Mucosa of descending colon (tissue), 3 donors: ENCODE measurements at places on chromosomes 11 and 22. TPM values are rescaled to one million over a fixed set of nuclear protein-coding genes. Genes with fewer than 3 reads are reported as not detected.

- no peak for DNase-seq
These were observed 39.0 kb downstream of the WT1 start for GRCh38 chr11:32396331-32396730.

GRCh38 chr11:9250139-9250582, 15.0 kb downstream of the DENND5A start:
- DNase-seq, result no peak

TTC36 gene
- 1.2 TPM for total RNA-seq

DERL3 gene
- 4.4 TPM for total RNA-seq

GRCh38 chr11:94767701-94768601, at the start of gene AMOTL1:
AMOTL1 (plus strand) TSS chr11:94768356; CDS start chr11:94768512, 156 bp downstream.
- peak; percentile 79 for DNase-seq

MS4A3 gene
- total RNA-seq, result not detected

- peak; percentile 46 for DNase-seq
These were observed 615 bp downstream of the ANO5 start for GRCh38 chr11:22193348-22194051.

FLRT1 gene
- total RNA-seq, result 8.9 TPM

GRCh38 chr11:77198440-77198849, 70.4 kb downstream of the MYO7A start:
- no peak for DNase-seq

GRCh38 chr11:37861671-37862070, 1263.6 kb upstream of the RAG2 start:
- DNase-seq, result no peak

- no peak for DNase-seq
These were observed 103.6 kb upstream of the ANO1 start for GRCh38 chr11:69974528-69974927.

TMEM86A gene
- 6.0 TPM for total RNA-seq

DNA sequence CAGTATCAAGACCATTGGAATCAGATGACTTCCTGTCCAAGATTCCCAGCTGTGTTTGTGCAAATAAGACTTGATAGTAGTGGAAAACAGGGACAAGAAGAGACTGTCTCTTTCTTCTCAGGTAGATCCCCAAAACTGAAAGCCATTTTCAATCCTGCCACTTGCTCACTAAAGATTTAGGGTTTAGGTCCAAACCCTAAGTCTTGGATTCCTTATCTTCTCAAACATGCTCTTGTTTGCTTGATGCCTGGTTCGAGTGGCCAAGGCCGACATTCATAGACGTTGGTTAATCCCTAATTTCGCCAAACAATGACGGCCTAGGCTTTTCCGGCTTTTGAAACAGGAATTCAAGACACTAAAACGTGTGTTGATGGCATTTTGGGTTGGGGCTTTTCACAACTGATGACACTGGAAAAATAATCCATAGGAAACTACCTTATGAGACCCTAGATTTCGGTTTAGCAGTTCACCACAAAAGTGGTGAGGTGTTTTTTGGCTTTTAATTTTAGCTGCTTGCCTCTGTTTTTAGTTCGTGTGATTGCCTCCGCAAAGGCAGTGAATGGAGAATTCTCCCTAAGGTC, 1.0 kb upstream of the GTPBP1 start:
- no peak for DNase-seq
